Activated CD4-positive, alpha-beta memory T cell treated with anti-CD3 and anti-CD28 coated beads for 36 hours (primary cell): ENCODE measurements at places on chromosomes 5 and 9. TPM values are rescaled to one million over a fixed set of nuclear protein-coding genes. Genes with fewer than 3 reads are reported as not detected.

GRCh38 chr9:97555164-97555563, 53.7 kb downstream of the TMOD1 start:
- no peak for DNase-seq

DNA sequence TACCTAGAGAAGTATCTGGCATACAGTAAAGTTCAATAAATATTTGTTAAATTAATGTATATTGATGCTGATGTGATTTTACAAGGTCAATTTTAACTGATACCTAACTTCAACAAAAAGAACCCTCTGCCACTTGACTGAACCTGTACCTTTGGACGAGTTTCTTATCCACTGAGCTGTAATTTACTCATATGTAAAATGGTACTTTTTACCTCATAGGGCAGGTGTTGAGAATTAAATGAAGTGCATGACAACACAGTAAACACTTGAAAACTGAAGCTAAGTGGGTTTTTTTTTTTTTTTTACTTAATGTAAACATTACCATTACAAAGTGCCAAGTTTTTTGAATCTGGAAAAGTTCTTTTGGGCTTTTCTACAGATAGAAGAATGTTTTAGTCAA, 15.4 kb downstream of the NIPSNAP3B start:
- no peak for DNase-seq

DNA sequence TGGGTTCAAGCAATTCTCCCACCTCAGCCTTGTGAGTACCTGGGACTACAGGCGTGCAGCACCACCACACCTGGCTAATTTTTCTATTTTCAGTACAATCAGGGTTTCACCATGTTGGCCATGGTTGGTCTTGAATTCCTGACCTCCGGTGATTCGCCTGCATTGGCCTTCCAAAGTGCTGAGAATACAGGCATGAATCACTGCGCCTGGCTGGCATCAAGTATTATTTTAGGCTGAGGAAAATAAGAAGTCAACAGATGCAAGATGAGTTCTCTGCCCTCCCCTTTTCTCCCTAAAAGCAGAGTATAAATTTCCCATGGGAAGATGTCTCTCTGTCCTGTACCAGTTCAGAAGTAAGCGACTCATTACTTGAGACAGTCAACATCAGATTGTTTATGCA, 71.5 kb downstream of the ELAVL2 start:
- DNase-seq = no peak

GRCh38 chr5:79811081-79811480, 121.4 kb downstream of the CMYA5 start:
- DNase-seq = no peak

DNA sequence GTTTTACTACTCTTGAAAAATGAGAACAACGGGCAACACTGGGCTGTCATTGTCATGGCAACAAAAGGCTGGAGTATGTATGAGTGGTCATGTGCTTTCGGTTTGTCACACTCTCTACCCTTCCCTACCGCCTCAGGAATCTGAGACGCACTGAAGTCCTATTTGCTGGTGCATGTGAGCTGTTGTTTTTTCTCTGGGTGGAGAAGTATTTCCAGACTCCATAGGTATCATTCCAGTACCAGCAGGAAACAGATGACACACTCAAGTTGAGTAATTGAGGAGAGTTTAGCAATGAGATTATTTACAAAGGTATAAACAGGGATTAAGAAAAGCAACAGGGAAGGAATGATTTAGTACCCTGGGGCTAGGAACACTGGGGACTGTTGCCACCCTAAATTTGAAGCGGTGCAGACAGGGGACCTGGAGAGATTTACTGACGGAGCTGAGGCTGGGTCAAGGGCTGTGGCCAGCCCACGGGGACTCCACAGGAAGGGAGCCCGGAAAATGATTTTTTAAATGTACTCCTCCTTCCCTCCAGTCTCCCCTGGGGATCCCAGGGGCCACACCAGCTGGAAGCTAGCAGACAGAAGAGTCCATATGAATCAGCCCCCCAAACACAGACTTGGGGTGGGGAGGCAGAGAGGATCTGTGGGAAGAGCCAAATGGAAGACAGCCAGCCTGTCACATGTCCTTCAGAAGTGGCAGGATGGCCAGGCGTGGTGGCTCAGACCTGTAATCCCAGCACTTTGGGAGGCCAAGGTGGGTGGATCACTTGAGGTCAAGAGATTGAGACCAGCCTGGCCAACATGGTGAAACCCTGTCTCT, 13.2 kb upstream of the ZBTB43 start:
- no peak for DNase-seq

GRCh38 chr5:7794823-7795222, 56.1 kb downstream of the CFAP90 start:
- DNase-seq = no peak

DNA sequence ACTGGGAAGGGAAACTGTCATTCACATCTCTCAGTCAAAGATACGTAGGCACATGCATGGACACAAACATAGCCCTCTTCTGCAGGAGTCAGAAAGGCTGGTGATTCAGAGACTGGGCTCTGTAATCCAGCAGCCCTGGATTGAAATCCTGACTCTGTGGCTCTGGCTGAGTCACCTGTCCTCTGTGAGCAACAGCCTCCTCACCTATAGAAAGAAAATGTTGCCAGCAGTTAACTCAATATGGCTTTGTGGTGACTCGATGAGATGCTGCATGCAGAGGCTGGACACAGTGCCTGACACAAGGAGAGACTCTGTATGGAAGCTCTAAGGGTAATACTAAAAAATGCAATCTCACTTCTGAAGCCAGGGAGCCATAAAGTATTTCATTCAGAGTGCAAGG, 23.9 kb upstream of the CDKN2AIPNL start:
- peak; percentile 63 for DNase-seq

DNA sequence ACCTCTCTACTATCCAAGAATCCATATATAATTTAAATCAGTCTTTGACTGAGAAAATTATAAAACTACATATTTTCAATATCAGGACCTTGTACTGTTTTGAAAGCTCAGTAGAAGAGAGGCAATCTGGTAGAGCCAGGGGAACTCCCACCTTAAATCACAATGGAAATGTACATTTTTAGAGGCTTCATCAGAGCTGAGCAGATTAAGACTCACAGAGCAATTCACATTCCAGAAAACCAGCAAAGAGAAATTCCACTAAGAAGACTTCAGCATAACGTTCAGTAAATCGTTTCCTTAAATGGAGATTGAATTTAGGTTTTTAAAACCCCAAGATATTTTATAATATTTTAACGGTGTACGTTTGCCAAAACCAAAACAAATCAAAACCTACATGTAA, 227.8 kb upstream of the TRPM3 start:
- DNase-seq = no peak

- DNase-seq = no peak
These were observed 67.4 kb downstream of the UNC13B start for GRCh38 chr9:35229066-35229778.

DNA sequence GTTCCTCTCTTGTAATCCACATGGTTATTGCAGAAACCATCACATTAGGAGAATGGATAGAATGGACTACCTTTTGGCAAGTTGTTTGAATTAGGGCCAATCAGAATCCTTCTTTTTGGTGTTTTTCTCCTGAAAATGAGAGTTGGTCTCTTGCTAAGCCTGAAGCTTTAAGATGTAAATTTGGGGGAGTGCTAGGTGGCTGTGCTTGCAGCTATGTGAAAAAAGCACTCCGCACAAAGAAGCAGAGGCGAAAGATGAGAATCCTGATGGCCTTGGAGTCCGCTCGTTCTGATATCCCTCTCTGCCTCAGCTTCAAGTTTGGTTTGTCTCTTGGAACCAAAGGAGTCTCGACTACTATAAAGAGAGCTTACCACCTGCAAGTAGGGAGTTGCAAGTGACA, 63.6 kb downstream of the INIP start:
- DNase-seq = no peak

DNA sequence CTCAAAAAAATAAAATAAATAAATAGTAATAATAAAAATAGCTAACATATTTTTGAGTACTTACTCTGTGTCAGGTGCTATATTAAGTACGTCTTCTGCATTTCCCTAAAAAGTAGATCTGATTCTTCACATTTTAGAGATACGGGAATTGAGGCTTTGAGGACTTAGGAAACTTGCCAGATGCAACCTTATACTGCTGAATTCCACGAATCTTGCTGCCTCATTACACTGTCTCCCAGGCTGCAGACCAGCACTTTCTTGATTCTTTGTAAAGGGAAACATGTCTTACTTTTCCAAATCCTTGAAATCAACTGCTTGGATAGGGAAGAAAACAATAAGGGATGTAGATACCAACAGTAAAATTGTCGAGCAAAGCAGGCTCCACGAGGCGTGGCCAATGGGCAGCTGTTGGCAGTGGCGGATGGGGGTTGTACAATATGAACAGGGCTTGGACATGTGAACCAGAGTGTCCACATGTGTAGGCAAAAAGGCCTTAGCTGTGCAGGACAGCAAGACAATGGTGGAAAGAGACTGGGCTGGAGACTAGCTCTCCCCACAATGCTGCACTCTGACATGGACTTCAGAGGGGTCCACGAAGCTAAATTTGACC, 124.3 kb upstream of the RAI14 start:
- DNase-seq = no peak

DNA sequence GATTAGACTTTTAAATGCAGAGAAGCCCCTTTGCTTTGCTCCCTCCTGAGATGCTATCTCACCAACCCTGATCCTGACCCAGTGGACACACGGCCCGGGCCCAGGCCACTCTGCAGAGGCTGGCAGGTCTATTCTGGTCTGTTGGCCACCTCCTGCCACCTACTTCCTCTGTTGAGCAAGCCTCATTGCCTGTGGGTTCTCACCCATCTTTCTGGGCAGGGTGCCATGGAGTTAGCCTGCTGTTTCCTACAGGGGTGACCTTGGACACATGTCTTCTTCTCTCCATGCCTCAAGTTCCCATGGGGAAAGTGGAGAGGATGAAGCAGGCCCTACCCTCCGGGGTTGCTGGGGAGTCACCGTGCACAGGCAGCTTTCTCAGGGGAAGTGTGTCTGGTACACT, 266.2 kb upstream of the IRX1 start:
- no peak for DNase-seq

- no peak for DNase-seq
These were observed 105.1 kb upstream of the SARDH start for GRCh38 chr9:133843250-133843649.

- no peak for DNase-seq
These were observed 361.0 kb upstream of the SEMA6A start for GRCh38 chr5:116935561-116936162.

GRCh38 chr9:35002623-35003022, 13.1 kb downstream of the DNAJB5 start:
- no peak for DNase-seq

GRCh38 chr9:128355451-128355850, 15.1 kb downstream of the SLC27A4 start:
- DNase-seq = no peak

DNA sequence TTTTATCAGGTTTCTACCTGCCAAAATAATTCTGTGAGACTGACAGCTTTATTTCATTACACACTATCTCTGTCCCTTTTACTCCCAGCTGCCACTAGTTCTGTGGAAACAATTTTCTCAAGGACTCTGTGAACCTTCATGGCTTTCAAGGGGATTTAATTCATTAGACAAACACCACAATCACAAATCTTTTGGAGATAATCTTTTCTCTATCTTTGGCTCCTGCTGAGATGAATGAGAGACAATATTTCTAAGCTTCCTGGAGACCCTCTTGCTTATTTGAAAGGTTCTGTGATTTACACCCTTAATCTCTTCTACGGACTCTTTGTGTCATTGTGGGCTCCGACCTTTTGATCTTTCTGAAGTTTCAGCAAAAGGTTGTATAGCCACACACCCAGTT, 222.6 kb downstream of the PRDM9 start:
- DNase-seq = no peak

DNA sequence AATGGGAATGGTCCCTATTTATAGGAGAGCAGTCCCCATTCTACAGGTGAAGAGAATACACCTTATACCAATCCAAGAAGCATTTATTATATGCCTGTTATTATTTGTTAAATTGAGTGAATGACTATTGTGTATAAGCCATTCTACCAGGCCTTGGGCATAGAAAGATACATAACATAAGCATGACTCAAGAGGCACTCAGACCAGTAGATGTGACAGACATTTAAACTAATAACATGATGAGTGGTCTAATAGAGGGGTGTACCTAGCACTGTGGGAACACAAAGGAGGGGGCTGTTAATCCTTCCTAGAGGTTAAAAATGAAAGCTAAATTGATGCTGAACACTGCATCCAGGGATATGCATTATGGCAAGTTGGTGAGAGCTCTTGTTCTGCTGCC, 145.0 kb upstream of the TNC start:
- no peak for DNase-seq

DNA sequence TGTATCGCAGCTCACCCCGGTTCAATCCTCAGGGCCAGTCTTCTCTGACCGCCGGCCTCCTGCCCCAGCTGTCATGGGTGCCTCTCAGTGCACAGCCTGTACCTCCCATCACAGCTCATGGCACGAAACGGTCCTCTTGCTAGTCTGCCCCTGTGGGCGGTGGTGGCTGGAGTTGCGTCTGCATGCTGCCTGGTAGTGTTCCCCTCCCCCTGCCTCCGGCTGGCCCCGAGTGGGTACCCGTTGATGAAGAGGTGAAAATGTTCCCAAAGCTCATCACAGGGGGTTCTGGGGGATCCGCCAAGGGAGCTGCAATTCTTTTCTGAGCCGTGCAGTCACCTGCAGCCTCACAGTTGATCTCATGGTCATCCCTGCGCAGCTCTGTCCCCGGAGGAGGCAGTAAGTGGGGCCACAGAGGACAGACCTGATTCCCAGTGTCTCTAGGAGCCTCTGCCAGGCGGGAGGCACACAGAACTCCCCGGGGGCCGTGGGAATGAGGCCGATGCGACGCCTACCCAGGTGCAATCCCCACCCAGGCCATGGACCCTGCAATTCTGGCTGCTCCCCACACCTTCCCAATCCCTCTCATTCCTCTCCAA, 34.7 kb upstream of the FIBCD1 start:
- DNase-seq = no peak

DNA sequence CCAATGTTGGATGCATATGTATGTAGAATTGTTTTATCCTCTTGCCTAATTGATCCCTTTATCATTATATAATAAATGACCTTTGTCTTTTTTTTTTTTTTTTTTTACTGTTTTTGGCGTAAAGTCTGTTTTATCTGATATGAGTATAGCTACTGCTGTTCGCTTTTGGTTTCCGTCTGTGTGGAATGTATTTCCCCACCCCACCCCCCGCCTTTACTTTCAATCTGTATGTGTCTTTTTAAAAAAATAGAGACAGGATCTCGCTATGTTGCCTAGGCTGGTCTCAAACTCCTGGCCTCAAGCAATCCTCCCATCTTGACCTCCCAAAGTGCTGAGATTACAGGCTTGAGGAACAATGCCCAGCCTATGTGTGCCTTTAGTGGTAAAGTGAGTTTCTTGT, 11.3 kb downstream of the AHRR start:
- DNase-seq = peak; percentile 83

- DNase-seq = no peak
These were observed 5.8 kb upstream of the OR13C2 start for GRCh38 chr9:104611213-104611612.

GCNT4 gene
- total RNA-seq = 2.4 TPM

PCDHGA4 gene
- 0.07 TPM for total RNA-seq

ADGRD2 gene
- not detected for total RNA-seq

CCNB1 gene
- 178 TPM for total RNA-seq

S100Z gene
- 2.1 TPM for total RNA-seq

IL13 gene
- 14.9 TPM for total RNA-seq

SOHLH1 gene
- not detected for total RNA-seq

SETX gene
- 41.6 TPM for total RNA-seq

TAF1L gene
- 0.05 TPM for total RNA-seq

KCNN2 gene
- not detected for total RNA-seq

FST gene
- 0.36 TPM for total RNA-seq

HRCT1 gene
- not detected for total RNA-seq

IRGM gene
- 0.88 TPM for total RNA-seq

ARSB gene
- 9.9 TPM for total RNA-seq
